ENCODE measurements at places on chromosomes 13 and 19. TPM values are rescaled to one million over a fixed set of nuclear protein-coding genes. Genes with fewer than 3 reads are reported as not detected.

GDF15 gene
- not detected for total RNA-seq

MAN2B1 gene
- total RNA-seq, result 75.8 TPM

CGB5 gene
- total RNA-seq, result not detected

CYP2F1 gene
- not detected for total RNA-seq

PCDH17 gene
- 0.07 TPM for total RNA-seq

CGB2 gene
- total RNA-seq, result not detected

KASH5 gene
- 3.0 TPM for total RNA-seq

MBD3L1 gene
- total RNA-seq, result not detected

TPGS1 gene
- 11.9 TPM for total RNA-seq

ZNF534 gene
- total RNA-seq, result not detected

ARHGAP45 gene
- 236 TPM for total RNA-seq

CYP2A6 gene
- total RNA-seq, result not detected

DZIP1 gene
- 0.19 TPM for total RNA-seq

ZNF177 gene
- 3.8 TPM for total RNA-seq

SLC25A41 gene
- 0.58 TPM for total RNA-seq

KIR3DL2 gene
- 0.89 TPM for total RNA-seq

NCLN gene
- total RNA-seq, result 35.0 TPM

GALP gene
- total RNA-seq, result not detected

FUT1 gene
- 0.32 TPM for total RNA-seq

KLK15 gene
- total RNA-seq, result not detected

FGF21 gene
- total RNA-seq, result not detected

TSSK6 gene
- total RNA-seq, result 5.6 TPM

VSTM2B gene
- total RNA-seq, result not detected

LGI4 gene
- total RNA-seq, result 1.00 TPM

KCNN4 gene
- total RNA-seq, result 118 TPM

HAUS8 gene
- 45.6 TPM for total RNA-seq

S1PR4 gene
- 43.4 TPM for total RNA-seq

SMIM17 gene
- total RNA-seq, result 0.35 TPM

TNFRSF19 gene
- not detected for total RNA-seq

THSD1 gene
- 0.48 TPM for total RNA-seq

RFXAP gene
- 13.9 TPM for total RNA-seq

ZNF709 gene
- total RNA-seq, result 3.6 TPM

MZF1 gene
- total RNA-seq, result 15.0 TPM

ZIC2 gene
- total RNA-seq, result 0.25 TPM

ZNF329 gene
- total RNA-seq, result 9.8 TPM

CEACAM3 gene
- total RNA-seq, result not detected

LYL1 gene
- total RNA-seq, result 4.8 TPM

SULT2A1 gene
- total RNA-seq, result not detected

DHX34 gene
- total RNA-seq, result 11.8 TPM

NPAS1 gene
- 0.55 TPM for total RNA-seq

TMEM145 gene
- 0.67 TPM for total RNA-seq

ITGBL1 gene
- not detected for total RNA-seq

NAPSA gene
- total RNA-seq, result 43.2 TPM

ERICH6B gene
- total RNA-seq, result not detected

CYSLTR2 gene
- total RNA-seq, result 4.0 TPM

NTN5 gene
- total RNA-seq, result 2.1 TPM

ZNF208 gene
- total RNA-seq, result 0.70 TPM

ZNF211 gene
- 18.2 TPM for total RNA-seq

KRTDAP gene
- not detected for total RNA-seq

MADCAM1 gene
- total RNA-seq, result 0.32 TPM

ELSPBP1 gene
- total RNA-seq, result not detected

CERS1 gene
- not detected for total RNA-seq

TMEM238 gene
- 11.7 TPM for total RNA-seq

TGFBR3L gene
- total RNA-seq, result 9.7 TPM

ZNF491 gene
- total RNA-seq, result 0.46 TPM

All from activated T-cell treated with anti-CD3 and anti-CD28 coated beads, Interleukin-2, amount 50 U/mL, for 72 hours (primary cell).